Thymus (tissue), 14 donors: ENCODE measurements at places on chromosomes 1 and 21. TPM values are rescaled to one million over a fixed set of nuclear protein-coding genes. Genes with fewer than 3 reads are reported as not detected.

Gene FHAD1
- total RNA-seq, result 0.66 TPM

DNA sequence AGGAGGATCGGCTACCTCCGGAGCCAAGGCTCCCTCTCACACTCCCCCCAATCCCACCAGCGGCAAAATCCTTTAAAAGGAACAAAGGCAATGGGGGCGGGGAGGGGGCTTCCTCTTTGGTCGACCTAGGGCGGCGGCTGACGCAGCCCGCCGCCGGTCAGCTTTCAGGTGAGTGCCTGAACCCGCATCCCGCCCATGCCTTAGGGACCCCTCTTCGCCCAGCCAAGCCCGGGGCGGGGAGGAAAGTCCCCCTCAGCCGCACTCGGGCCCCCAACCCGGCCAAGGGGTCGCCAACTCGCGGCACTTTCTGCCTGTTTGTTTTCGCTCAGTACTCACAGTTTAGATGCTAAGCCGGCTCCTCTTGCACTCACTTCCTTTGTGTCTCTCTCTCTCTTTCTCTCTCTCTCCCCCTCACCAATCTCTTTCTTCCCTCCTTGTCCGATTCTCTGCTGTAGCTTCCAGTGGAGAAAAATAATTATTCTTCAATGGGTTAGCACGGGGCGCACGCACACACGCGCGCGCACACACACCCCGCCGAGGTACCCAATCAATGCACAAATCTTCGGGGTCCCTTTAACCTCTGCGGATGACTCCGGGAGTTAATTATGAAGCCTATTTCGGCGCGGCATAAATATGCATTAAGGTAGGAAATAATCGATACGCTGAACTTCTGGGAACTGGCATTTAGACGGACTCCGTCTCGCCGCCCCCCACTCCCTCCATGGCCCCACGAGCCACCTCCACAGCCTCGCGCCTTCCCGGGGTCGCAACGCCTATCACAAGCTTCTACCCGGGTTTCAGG, at the start of gene BLACAT1:
Gene BLACAT1, minus strand, starts transcription at position 465 of the 802 bp plus-strand sequence.
- DNase-seq, result no peak

Gene GPR25
- total RNA-seq, result 0.05 TPM

DNA sequence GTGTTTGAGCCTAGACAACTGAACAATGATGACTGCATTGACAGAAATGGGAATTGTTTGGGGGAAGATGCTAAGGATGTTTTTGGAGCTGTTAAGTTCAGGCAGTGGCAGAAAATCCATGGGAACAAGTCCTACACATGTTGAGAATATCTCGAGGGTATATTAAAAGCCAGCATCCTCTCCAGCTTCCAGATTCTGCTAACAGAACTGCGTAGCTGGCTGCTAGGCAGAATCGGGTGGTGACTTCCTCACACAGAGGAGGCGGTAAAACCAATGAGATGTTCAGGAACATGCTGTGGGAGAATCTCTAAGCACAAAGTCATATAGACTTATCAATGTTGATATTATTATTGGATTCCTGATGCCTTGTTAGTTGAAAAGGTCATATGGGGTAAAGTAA, 14.8 kb downstream of the FAM163A start:
- no peak for DNase-seq

Gene C1orf56
- total RNA-seq, result 0.80 TPM

DNA sequence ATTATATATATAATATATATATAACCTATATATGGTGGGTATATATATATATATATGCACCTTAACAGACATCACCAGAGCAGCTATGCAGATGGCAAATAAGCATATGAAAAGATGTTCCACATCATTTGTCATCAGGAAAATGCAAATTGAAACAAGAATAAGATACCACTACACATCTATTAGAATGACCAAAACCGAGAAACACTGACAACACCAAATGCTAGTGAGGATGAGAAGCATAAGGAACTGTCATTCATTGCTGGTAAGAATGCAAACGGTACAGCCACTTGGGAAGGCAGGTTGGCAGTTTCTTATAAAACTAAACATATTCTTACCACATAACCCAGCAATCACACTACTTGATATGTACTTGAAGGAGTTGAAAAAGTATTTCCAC, 219.8 kb upstream of the PRMT6 start:
- no peak for DNase-seq

Gene FAAH
- 10.9 TPM for total RNA-seq
